Ascending aorta (tissue), 2 donors: ENCODE measurements at places on chromosomes 5 and 9.

GRCh38 chr5:65078331-65078730 lies 309.6 kb downstream of the CWC27 start:
- no peak for DNase-seq

DNA sequence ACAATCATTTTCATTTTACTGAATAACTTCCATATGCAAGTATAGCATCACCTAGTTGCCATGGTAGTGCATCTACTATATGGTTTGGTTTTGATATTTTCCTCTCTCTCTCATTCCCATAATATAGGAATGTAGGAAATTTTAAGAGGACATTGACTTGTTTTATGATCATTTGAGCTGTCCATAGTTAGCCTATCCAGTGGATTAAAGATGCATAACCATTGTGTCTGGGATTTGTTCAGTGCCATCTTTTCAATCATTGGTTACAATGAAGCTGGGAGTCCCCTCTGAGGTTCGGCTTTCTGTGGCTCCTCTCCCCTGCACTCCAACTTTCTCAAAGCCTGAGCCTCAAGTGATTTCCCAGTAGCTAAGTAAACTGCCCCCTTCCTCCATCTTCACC lies 458.5 kb downstream of the RAB3C start:
- DNase-seq: no peak

- no peak for DNase-seq
These were observed 495.0 kb downstream of the PRELID2 start for GRCh38 chr5:145340099-145340498.

DNA sequence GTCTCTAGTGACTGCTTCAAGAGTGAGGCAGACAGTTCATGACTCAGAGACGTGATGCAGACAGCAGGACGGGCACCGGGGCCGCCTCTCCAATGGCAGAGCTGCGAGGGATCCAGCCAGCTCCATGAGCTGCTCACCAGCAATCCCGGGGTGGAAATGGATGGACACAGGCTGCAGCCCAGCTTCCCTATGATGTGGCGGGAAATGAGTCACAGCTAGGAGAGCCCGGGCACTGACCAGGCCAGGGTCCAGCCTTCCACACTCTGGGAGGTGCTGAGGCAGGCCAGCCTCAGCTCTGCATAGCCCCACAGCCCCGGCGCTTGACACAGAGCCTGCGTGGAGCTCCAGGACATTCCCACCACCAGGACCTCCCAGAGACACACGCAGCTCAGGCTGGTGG lies 244.8 kb upstream of the IRX2 start:
- no peak for DNase-seq

DNA sequence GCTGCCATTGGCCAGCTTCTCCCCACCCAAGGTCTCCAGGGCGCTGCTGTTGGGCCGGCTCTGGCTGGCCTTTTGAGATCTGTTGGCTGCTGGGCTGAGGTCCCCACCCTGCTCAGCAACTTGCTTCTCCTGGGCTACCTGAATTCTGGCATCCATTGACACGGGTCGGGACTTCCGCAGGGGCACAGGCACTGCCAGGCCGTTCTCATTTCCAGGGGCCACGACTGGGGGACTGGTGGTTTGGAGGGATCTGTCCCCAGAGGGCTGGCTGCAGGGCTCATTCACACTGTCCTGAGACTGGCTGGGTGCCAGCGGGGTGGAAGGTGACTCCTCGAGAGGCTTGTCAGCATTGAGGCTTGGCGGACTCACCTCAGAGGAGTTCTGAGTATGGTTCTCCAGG lies 87.1 kb upstream of the FBXW11 start:
- DNase-seq: no peak

DNA sequence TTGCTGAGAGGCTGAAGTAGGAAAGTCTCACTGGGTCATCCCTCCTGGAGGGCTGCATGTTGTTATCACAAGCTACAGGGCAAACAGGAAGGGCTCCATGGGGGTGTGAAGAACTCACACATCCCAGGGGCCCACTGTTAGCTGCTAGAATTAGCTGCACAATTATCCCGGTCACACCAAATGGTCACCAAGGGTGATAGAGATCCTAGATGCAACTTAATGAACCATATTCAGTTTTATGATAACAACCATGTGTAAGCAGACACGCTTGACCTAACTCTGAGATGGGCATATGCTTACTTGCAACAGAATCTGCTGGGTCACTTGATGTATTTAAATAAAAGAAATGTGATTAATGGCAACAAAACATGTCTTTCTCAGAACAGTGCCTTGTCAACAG lies 143.5 kb upstream of the C6 start:
- no peak for DNase-seq

DNA sequence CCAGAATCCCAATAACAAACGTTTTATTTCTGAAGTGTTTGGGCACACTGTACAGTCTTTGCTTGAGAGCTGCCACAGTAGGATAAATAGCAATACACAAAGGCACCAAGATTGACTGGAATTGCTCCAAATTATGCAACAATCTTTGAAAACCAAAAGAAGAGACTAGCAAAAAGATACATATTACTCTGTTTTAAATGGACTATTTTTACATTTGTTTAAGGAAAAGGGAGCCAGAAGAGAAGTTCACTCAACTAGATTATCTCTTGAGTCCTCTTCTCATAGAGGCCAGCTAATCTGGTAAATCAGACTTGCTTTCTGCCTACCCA lies 385.0 kb upstream of the SLC30A5 start:
- no peak for DNase-seq

DNA sequence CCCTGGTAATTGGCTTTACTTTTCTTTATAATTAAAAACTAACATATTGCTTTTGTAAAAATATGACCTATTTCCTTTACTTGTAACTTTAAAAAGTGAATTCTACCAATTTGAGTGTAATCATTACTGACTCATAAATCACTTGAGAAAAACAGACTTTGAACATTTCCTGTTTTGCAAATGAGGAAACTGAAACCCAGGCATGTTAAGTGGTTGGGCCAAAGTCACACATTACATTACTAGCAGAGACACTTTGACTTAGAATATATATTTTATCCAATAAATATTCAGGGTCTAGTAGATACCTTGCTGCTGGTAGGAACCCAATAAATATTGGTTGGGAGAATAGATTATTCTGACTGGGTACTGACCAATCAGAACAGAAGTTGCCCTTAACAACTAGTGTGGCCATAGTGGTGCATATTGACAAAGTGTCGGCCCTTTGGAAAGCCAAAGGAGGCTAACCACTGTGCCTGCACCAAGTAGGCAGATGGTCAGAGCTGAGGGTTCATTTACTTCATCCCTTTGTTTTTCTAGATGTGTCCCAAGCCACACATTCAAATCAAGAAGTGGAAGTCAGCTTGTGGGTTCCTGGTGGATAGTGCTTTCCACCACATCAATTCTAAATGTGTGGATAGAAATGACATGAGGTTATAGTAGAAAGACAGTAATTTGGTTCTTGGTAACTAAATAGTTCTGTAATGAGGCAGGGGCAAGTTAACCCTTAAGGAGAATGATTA lies 365.1 kb upstream of the RIOK2 start:
- DNase-seq: no peak

DNA sequence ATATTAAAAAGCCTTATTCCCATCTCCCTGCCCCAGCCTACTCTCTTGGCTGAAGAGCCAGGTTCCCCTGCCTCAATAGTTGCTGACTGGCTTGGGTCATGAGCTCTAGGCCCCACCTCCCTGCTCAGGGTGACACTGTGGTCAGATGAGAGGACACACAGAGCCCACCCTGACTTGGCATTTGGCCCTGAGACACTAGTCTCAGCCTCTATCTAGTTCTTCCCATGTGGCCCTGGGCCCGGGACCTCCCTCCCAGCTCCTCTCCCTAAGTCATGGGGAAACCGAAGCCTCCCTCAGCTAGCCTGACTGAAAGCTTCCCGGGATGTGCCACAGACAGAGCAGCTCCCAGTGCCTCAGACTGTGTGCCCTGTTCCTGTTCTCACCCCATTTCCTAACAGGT lies 5.8 kb upstream of the MYOZ3 start:
- DNase-seq: no peak

DNA sequence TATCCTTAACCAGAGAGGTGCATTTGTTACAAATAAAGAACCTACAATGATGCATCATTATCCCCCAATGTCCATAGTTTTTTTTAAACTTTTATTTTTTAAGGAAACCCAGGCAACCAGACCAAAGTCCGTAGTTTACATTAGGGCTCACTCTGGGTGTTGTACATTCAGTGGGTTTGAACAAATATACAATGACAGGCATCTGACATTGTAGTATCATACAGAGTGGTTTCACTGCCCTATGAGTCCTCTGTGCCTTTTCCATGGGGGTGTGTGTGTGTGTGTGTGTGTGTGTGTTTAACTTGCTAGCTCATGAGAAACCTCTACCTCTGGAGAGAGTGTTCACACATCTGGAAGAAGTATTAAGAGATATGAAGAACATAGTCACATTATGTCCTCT lies 141.5 kb downstream of the KDM4C start:
- DNase-seq: no peak

- DNase-seq: no peak
These were observed 39.3 kb downstream of the UBE2D2 start for GRCh38 chr5:139600336-139600949.

GRCh38 chr9:129267141-129267540 lies 89.1 kb upstream of the IER5L start:
- DNase-seq: no peak

GRCh38 chr5:175207321-175208040 lies 236.5 kb downstream of the DRD1 start:
- no peak for DNase-seq

DNA sequence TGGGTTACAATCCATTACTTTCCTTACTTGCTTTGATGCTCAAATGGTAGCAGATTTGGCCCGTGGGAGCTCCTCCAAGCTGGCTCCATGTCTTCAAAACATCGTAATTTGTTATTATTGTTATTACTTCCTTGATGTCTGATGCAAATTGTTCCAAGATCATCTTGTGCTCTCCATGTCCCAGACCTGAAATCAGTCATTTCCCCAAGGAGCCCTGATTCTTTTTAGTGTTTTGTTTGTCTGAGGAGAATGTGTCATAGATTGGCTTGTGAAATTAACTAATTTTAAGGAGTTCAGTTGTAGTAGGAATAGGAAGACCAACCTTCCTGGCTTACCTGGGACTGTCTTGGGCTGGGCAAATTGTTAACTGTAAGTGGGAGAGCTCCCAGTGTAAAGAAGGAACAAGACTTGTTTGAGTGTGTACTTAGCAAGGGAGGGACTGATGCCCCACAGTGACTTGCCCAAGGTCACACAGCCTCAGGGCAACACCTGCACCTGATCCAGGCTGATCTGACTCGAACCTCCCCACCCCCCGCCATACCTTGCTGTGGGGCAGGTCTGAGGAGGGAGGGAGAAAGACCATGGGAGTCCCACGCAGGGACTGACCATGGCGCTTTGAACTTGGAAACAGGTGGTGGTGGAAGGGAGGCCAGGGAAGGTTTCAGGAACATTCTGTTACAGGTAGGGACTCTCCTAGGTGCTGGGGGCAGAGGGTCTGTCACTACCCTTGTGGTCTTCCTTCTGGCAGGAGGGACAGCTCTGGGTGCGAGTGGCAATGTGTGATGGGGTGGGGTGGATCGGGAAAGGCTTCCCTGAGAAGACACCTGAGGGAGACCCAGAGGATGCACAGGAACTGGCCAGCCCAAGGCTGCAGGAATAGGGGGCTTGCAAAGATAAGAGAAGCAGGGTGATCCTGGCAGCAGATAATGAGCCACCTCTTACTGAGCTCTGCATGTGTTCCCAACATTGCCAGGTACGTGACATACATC lies 2.7 kb upstream of the BICD2 start:
- DNase-seq: no peak

DNA sequence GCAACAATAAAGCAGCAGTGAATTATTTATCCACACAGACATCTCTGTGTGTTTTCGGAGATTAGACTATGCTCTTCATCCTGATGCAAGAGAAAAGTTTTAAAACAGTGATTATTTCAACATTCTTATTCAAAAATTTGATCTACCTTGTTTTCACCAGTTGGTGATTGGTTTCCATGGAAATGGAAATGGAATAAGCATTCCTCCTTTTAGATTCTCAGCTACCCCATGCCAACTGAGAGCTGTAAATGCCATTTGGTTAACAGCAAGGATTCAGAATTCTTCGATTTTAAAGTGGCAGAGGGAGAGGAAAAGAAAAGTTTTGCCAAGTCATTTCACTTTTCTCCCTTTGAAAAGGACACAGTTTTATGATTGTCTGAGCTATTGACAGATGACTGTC lies 154.7 kb downstream of the PCSK5 start:
- DNase-seq: no peak

GRCh38 chr9:137487454-137488326 lies 28.6 kb upstream of the NSMF start:
- no peak for DNase-seq

- DNase-seq: no peak
These were observed 54.6 kb upstream of the ABCA1 start for GRCh38 chr9:104982543-104982942.

GRCh38 chr9:69667306-69667705 lies 4.9 kb downstream of the APBA1 start:
- DNase-seq: no peak

DNA sequence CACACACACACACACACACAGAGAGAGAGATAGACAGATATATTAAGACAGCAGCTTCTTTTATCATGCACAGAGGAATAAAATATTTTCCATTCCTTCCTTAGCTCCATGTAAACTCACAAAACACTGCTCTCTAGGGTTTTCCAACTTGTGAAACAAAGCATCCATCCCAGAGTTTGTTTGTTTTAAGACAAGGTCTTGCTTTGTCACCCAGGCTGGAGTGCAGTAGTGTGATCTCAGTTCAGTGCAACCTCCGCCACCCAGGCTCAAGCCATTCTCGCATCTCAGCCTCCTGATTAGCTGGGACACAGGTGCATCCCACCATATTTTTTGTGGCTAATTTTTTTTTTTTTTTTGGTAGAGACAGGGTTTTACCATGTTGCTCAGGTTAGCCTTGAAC lies 298.7 kb downstream of the FBXL17 start:
- no peak for DNase-seq

GRCh38 chr9:128987805-128988204 lies 40.3 kb downstream of the NUP188 start:
- peak; percentile 88 for DNase-seq

- no peak for DNase-seq
These were observed 109.8 kb downstream of the GALNT10 start for GRCh38 chr5:154300207-154300883.

- DNase-seq: no peak
These were observed 31.1 kb upstream of the ANGPTL2 start for GRCh38 chr9:127153501-127153900.

GRCh38 chr5:58875599-58875998 lies 292.7 kb downstream of the RAB3C start:
- DNase-seq: no peak

DNA sequence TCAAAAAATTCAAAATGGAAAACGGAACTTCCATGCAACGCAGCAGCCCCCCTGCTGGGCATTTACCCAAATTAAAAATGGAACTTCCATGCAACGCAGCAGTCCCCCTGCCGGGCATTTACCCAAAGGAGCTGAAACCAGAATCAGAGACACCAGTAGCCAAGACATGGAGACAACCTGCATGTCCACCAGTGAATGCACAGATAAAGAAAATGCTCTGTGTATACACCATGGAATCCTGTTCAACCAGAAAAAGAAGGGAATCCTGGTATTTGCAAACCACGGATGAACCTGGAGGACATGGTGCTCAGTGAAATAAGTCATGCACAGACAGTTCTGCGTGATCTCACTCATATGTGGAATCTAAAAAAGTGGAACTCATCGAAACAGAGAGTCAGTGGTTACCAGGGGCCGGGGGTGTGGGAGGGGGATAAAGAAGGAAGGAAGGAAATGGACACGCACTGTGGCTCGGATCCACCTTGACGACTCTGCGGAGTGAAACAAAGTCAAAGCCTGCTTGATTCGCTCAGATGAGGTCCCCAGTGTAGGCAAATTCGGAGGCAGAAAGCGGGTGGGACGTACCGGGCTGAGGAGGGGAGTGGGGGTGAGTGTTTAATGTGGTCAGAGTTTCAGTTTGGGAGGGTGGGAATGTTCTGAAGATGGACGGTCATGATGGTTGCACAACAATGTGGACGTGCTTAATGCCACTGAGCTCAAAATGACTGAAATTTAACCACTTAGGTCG lies 40.2 kb upstream of the EXOC3 start:
- no peak for DNase-seq
